ENCODE measurements at places on chromosomes 7 and 10.
A peak's percentile ranks its signal among the peaks of the same experiment; 100 is the strongest.

DNA sequence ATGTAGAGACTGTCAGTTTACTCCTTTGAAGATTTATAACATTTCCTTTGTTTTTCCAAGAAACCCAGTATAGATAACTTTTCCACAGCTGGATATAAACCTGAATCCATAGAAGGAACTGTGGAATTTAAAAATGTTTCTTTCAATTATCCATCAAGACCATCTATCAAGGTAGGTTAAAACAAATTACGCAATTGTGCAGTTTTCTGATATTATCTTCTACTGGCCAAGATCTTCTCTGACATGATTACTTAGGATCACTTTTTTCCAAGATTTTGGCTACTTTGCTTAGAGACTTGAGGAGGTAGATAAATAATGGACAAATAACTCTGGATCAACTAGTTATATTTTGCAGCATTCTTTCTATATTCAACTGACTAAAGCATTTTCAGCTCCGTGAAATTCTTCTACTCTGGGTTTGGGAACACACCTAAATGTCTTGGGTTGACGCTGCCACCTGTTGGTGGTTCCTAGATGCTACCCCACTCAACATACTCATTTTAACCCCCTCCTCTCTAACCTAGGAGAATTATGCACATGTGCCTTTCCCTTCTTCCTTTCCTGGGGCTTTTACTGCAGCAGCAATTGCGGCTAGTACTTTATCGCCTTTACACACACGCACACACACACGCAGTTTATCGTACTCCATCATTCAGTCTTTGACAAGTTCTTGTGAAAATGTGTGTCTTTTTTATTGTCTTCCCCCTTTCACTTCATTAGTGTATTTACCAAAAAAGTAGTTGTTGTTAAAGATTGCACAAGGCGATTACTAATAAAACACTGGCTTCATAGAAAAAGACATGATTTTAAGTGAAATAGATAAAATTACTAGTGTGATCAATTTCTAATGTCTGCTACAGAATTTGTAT lies 32.7 kb downstream of the ABCB5 start:
- peak; percentile 82 for DNase-seq

- peak; percentile 94 for DNase-seq
Measured at GRCh38 chr10:102927311-102928010, 9.4 kb downstream of the CNNM2 start.

DNA sequence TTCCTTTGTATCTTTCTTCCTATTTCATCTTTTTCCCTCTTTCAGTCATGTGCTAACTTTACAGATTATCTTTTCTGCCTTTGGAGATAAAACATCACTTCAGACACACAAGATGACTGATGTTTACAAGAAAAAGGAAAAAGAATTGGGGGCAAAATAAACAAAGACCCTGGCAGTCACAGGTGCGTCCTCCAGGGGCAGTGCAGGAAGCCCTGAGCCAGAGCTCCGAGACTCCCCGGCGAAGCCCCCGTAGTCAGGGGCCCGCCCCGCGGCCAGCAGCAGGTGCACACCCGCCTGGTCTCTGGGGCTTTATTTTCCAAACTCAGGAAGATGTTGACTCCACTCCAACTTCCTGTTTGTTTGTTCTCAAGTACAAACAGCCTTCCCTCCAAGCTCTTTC lies 10.2 kb downstream of the STK32C start:
- DNase-seq: no peak

DNA sequence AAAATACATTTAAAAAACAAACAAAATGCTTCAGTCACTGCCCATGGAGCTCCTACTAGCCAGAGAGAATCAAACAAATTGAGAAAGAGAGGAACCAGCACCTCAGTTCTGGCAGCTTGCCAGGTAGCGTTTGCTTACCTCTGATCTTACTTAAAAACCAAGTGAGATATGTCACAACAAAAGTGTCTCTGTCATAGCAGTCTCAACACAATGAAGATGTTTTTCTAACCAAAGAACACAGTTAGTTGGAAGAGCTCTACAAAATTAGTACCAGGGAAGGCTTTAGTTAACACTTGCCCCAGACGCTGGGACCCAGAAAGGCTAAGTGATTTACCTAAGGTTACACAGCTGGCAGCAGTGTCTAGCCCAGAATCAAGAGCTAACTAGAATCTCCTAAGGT lies 3.4 kb downstream of the DOCK4 start:
- peak; percentile 47 for DNase-seq

GRCh38 chr10:127132451-127132850 lies 63.9 kb downstream of the INSYN2A start:
- DNase-seq: no peak

DNA sequence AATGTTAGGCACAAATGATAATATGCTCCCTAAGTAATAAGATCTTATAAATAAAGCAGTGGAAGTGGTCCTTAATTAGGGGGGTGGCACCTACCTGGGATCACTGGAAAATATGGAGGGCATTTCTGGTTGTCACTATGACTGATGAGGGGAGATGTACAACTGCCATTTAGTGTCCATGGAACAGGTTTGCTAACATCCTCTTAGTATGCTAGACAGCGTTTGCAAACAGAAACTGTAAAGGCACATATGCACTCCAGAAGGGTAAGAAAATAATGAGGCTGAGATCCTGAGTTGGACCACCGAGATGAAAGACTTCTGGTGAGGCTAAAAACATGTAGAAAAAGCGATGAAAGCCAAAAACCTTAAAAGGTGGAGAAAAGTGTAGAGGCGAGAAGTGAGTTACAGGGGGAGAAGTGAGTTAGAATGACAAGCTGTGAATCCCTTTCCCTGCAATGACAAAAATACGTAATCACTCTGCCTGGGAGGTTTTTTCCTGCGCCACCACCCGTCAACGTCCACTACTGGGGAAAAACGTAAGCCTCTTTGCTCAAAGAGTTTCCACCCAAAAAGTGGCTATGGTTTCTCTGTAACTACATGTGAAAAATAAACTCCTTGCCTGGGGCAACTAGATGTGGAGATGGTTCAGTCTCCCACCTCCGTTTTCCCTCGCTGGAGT lies 767 bp downstream of the KRIT1 start:
- peak; percentile 56 for DNase-seq

GRCh38 chr7:100122067-100122466 lies 2.6 kb downstream of the CNPY4 start:
- DNase-seq: no peak

DNA sequence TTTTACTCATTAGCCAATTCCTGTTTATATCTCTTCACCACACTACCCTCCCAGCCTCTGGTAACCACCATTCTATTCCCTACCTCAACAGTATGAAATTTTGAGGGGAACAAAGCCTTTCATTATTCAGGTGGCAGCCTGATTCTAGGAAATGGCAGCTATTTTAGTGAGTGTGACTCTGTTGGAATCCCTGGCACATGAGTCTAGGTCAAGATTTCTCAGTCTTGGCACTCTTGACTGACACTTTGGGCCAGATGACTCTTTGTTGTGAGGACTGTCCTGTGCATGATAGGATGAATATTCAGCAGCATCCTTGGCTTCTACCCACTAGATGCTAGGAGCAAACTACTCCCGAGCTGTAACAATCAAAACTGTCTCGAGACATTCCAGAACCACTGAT lies 322.8 kb upstream of the PHYHIPL start:
- DNase-seq: no peak

DNA sequence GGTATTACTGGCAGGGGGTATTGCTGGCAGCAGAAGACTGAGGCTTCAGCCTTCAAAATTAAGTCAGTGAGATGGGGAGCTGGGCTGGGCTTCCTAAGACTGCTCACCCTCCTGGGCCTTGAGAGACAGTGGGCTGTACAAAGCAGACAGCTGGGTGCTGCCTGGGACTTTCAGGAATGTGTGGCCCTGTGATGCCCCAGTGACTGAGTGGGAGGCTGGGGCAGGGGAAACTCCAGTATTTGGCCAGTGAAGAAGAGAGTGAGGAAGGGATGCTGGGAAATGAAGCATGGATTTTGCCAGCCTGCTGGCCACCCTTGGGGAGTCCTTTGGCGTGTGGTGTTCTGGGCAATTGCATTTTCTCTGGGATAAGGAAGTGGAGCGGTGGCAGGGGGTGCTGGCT lies 442 bp downstream of the ANKRD2 start:
- DNase-seq: no peak

- no peak for DNase-seq
Measured at GRCh38 chr7:33425929-33426678, 296.7 kb downstream of the BBS9 start.

GRCh38 chr10:131773370-131774343 lies 127.2 kb upstream of the PPP2R2D start:
- DNase-seq: no peak

DNA sequence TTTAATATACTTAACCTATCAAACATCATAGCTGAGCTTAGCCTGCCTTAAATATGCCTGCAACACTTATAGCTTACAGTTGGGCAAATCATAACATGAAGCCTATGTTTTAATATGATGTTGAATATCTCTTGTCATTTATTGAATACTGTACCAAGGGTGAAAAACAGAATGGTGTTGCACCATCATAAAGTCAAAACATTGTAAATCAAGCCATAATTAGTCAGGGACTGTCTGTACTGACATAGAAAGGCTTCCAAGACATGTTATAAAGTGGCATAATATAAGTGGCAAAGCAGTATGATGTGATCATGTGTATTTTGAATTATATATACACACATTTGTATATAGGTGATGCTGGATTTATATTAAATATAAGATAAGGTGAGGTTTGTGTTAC lies 140.0 kb downstream of the ZEB1 start:
- DNase-seq: no peak

GRCh38 chr7:20408467-20408826 lies 77.7 kb downstream of the ITGB8 start:
- DNase-seq: peak; percentile 61

GRCh38 chr10:76356557-76356956 lies 925.1 kb downstream of the LRMDA start:
- DNase-seq: no peak

DNA sequence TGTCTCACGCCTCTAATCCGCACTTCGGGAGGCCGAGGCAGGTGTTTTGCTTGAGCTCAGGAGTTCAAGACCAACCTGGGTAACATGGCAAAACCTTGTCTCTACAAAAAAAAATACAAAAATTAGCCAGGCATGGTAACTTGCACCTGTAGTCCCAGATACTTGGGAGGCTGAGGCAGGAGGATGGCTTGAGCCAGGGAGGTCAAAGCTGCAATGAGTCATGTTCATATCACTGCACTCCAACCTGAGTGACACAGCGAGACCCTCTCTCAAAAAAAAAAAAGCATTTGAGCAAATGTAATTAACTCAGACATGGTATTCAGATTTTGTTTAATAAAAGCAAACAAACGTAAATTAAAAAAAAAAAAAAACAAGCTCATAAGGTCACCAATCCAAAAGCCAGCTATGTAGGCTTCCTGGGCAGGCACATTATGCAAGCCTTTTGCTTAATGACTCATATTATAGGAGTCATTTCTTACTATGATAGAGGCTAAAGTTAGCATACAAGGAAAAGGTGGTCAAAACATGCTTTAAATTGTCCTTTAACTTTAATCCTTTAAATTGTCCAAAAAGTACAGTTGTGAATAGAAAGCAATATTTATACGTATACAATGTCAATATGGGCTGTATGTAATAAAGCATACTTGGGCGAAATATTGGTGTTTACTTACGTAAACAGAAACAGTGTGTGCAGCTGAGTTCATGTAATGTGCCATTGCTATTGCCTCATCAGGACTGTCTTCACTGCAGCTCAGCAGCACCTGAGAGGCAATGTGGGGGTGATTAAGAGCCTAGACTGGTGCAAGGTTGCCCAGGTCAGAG lies 13.0 kb downstream of the AKR1D1 start:
- DNase-seq: no peak

GRCh38 chr10:2834214-2834613 lies 233.1 kb upstream of the PFKP start:
- DNase-seq: no peak

DNA sequence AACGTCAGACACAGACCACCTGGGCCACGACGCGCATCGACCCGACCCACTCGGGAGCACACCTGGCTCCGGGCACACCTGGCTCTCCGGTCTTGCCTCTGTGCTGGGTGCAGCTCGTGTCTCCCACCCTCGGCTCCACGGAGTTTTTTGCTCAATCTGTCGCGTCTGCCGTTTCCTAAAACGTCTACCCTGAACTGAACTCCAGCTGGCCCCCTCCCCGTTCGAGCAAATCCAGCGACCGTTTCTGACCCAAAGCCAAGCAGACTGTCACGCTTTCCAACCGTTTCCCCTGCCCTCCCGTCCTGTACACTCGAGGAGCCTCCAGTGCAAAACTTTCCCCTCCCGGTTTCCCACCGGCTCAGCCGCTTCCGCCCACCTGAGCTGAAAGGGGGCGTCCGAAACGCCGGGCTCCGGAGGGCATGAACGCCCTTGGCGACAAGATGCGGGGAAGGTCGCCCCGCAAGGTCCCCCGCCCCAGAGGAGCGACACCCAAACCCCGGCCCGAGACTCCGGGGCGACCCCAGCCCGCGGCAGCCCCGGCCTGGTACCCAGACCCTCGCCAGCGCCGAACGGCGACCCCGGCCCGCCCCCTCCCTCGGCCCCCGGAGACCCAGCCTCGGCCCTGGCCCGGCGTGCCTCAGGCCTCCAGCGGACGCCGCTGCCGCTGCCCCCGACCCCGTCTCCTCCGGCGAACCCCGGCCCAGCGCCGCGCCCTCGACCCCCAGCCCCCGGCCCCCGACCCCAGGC lies 557 bp downstream of the CYTH3 start:
- peak; percentile 36 for DNase-seq

DNA sequence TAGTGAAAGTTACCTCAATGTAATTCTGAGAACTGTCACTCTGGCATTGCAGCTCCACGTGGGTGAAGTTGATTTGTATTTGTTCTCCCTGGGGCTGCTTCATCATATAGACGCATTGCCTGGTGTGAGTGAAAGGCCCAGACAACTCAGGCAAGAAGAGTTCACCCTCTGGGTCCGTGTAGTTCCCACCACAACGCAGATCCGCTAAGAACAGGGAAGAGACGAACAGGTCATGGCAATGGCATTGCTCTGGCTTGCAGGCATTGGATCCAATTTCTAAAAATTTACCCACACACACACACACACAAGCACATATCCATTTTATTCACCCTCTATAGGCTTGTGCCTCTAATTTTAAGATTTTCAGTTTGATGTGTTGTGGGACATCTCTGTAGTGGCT lies 45.4 kb downstream of the CUBN start:
- DNase-seq: no peak

GRCh38 chr7:107610323-107610722 lies 30.3 kb downstream of the BCAP29 start:
- DNase-seq: peak; percentile 7

GRCh38 chr10:95419399-95419798 lies 128.6 kb upstream of the PDLIM1 start:
- DNase-seq: no peak

DNA sequence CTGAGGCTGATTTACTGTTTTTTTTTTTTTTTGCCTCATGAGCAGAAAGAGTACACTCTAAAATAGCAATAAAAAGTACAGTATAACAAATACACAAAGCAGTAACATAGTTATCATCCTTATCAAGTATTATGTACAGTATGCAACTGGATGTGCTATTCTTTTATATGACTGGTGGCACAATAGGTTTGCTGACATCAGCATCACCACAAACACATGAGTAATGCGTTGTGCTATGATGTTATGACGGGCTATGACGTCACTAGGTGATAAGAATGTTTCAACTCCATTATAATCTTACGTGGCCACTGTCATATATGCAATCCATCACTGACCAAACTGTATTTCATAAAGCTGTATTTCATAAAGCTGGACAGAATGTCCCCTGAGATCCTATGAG lies 189.2 kb upstream of the GLI3 start:
- no peak for DNase-seq

- DNase-seq: no peak
Measured at GRCh38 chr10:53702489-53702888, 929.9 kb upstream of the MBL2 start.

All from hematopoietic multipotent progenitor cell treated with erythropoietin and hydrocortisone succinate and interleukin-3 and kit ligand, for 4 days (in vitro differentiated cells).